Activated CD4-positive, alpha-beta T cell treated with anti-CD3 and anti-CD28 coated beads, Interleukin-2, amount 50 U/mL, for 4 hours (primary cell): ENCODE measurements at places on chromosomes 3 and 15.

DNA sequence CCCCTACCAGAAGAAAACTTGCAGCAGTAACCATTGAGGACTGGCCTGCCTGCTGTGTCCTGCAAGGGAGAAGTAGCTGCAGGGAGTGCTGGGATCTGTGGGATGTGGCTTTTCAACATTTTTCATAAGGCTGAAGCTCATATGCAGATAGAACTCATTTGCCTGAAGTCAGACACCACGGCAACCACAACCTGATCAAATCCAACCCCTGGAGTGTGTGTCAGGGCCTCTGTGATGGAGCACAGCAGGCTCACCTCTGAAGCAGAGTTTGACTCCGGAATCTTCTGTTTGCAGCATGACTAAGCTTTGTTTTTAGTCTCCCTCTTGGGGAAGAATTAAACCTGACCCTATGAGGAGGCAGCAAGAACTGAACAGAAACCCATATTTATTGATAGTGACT is 508.7 kb downstream of the AGBL1 start:
- no peak for DNase-seq

DNA sequence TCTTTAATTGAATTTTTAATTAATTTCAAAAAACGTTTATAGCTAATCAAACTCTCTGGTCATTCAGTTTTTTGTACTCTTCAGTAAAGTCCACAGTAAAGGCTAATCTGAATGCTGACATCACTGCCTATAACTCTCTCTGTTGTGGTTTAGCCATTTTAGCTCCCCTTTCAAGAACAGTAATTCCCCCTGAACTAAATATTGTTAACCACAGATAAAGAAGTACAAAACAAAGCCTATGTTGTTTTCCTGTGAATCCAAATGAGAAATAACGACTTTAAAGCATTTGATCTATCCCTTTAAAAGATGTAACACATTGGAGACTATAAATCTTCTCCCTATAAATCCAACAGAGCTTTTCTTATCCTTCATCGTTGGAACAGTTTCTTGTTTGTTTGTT is 94.2 kb downstream of the ZBTB20 start:
- no peak for DNase-seq

DNA sequence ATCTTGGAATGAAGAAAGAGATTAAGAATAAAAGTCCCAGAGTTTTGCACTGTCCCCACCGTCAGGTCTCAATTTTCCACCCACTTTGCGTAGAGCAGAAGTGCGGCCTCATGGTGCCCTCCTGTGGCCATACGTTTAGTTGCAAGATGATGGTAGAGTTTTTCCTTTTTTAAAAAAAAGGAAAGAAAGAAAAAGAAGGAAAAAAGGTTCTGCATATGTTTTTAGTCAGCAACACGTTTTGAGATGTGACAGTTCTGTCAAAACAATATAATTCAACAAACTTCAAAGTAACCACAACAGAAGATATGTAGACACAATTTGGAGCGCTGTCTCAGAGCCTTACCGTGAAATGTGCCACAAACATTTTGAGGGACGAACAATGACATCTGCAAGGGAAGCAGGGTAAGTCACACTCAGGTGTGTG is 24.6 kb downstream of the EBLN2 start:
- DNase-seq = peak; percentile 42

- peak; percentile 39 for DNase-seq
These were observed 3.3 kb downstream of the TUBGCP5 start for GRCh38 chr15:23035964-23036566.

DNA sequence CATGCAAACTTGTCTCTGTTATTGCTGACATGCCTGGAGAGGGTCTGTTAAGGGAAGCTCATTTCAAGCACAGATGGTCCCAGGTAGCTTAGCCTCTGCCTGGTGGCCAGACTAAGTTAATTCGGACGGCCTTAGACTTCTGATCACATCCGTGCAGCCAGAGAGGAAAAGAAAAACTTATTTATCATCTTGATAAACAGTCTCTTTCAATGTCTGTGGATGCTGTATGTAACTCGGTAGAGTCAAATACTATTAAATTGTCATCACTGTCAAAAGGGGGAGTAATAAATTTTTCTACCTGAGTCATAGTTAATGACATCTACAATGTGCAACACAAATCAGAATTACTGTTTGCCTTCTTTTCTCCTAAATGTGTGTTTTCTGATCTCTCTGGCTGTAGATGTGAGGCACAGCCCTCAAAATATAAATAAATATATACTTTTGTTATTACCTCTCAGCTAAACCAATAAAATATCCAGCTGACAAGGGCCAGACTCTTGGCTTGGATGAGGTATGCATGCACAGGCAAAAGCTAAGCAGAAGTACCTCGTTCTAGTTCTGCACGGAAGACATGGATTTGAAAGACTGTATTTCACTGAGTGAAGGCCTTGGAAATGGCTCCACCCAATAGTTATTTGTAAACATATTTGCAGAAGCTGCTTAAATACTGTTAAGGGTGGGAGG is 530.0 kb downstream of the TAFA4 start:
- no peak for DNase-seq

DNA sequence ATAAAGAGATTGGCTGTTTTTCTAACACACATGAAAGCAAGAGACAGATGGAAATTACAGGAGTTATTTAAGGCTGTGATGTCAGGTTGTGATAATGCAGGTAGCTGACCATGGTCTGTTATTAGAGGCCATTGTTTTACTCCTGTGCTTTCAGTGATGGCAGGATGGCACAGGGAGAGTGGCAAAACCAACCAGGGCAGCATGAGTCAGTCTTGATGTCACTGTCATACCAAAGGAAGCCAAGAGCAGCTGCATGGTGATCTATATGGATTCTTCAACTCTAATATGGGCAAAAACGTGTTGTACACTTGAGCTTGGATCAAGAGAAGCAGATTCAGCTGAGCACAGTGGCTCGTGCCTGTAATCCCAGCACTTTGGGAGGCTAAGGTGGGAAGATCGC is 91.8 kb upstream of the LMOD3 start:
- no peak for DNase-seq

DNA sequence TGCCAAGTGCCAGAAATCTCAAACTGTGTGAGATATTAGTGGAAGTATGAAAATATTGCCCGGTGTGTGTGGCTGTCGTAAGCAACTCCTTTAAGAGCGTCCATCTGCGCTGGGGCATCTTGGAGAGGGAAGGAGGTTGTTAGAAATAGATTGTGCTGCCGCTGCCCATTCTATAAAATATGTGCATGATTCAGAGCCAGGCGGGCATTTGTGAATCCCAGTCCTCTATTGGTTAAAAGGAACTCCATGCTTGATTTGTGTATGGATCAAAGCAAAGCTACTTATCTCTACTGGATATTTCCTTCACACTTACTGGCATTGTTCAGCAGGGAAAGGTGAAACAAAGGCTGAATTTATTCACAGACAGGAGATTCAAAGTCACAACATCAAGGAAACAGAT is 89.6 kb upstream of the SNRK start:
- DNase-seq = no peak

DNA sequence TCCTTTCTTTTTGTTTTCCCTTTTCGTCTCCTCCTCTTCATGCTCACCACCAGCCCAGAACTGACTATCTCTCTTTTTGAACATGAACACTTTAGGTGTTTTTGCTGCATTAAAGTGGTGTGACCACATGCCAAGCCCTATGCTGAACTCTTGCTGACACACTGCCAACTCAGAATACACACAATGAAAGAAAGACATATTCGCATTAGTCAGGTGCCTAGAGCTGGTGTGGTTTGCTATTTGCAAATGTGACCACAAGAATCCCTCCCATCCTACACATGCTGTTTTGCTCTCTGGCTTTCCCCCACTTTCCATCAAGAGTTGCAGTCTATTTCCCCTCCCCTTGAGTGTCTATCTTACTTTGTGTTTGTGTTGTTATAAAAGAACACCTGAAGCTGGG is 967.8 kb upstream of the CFAP20DC start:
- DNase-seq = peak; percentile 14

- DNase-seq = no peak
These were observed 101.9 kb upstream of the PLXND1 start for GRCh38 chr3:129708328-129708861.

DNA sequence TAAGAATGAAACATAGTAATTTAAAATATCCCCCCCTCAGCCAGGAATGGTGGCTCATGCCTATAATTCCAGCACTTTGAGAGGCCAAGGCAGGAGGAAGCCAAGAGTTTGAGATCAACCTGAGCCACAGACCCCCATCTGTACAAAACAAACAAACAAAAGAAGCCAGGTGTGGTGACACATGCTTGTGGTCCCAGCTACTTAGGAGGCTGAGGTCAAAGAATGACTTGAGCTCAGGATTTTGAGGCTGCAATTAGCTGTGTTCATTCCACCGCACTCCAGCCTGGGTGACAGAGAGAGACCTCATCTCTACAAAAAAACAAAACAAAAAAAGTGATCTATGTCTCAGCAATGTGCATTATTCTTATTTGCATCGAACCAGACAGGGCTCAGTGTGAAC is 800.8 kb downstream of the MCTP2 start:
- DNase-seq = no peak

DNA sequence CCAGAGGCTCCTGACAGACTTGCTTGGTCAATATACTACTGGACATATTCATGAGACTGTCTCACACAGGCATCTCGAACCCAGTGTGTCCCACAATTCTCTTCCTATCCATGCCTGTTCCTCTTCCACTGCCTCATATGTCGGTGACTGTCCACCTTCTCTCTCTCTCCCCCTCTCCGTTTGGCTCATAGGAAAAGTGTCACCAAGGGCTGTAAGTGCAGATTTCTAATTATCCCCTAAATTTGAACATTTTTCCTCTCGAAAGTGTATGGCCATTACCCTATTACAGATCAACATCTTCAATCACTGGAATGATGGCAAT is 22.5 kb upstream of the MUC20 start:
- DNase-seq = no peak

GRCh38 chr3:140585828-140586227 is 92.0 kb upstream of the TRIM42 start:
- no peak for DNase-seq

GRCh38 chr3:9690451-9691450 is 12.9 kb upstream of the CPNE9 start:
- no peak for DNase-seq

GRCh38 chr3:118811236-118811732 is 223.4 kb downstream of the IGSF11 start:
- DNase-seq = no peak

DNA sequence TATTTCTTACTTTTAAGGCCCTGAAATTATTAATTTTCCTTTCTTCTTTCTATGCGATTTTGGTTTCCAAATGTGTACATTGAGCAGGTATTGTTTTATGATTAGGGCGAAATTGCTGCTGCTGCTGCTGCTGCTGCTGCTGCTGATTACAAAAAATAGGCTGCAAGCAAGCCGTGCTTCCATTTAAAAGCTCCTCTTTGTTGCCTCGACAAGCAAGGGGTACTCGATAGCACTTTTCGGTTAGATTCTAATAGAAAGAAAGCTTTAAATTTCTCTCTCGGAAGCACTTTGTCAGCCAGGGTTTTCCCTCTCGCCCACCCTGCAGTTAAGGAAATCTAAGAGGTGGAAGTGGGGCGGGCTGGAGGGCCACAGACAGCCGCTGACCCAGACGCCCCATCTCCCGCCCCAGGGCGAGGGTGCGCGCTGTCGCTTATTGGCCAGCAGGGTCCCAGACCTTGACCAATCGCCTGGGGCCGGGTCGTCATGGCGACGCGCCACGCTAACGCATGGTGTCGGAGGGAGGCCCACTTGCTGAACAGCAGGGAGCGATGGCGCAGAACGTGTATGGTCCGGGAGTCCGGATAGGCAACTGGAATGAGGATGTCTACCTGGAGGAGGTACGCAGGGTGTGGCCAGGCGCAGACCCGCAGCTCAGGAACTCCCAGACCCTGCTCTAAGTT is at the start of gene CFAP161:
Gene CFAP161, plus strand, starts transcription at position 489 of the 680 bp plus-strand sequence. Its CDS starts 60 bp downstream, at position 549.
- no peak for DNase-seq

DNA sequence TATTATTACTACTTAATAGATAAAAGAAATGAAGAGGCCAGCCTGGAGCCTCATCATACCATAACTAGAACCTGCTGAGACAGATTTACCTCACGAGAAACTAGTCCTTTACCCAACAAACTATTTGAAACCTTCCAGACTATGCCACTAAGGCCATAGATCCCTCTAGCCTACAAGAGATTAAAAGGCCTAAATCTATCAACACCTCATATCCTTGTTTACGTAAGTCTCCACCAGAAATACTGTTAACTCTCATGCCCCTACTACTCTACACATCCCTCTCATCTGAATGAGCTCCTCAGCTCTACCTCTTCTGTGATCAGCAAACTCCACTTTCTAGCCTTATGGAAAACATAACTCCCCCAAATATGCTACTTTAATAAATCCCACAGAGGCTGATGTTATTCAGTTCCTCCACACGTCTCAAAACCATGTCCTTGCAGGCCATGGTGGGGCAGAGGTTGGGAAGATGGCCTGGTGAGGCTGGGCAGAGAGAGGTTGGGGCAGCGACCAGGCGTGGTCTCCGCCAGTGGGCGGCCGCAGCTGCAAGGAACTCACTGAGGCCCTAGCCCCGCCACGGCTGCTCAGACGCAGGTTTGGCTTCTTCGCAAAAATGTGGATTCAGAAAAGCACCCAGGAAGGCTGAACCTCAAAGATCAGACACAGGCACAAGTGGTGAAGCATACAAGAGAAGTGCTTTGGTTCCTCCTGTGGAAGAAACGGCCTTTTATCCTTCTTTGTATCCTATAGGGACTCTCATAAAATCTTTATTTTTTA is 65.8 kb downstream of the GSK3B start:
- no peak for DNase-seq

DNA sequence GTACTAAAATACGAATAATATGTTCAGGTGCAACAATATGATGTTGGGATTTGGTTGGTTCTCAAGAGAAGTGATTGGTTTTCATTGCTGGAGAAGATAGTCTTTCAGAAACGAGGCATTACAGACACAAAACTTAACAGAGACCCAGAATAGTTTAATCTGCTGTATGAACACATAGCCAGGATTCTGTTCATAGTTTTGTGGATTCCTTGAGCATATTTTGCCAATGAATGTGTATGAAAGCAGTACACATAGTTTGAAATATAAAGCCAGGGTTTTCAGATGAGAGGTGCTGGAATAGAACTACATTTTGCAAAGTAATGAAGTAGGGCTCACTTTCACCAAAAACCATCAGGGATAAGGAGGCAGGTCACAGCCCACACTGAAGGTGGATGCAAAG is 5.7 kb upstream of the MCTP2 start:
- DNase-seq = no peak

- no peak for DNase-seq
These were observed 1.7 kb upstream of the IFT57 start for GRCh38 chr3:108223928-108224327.

DNA sequence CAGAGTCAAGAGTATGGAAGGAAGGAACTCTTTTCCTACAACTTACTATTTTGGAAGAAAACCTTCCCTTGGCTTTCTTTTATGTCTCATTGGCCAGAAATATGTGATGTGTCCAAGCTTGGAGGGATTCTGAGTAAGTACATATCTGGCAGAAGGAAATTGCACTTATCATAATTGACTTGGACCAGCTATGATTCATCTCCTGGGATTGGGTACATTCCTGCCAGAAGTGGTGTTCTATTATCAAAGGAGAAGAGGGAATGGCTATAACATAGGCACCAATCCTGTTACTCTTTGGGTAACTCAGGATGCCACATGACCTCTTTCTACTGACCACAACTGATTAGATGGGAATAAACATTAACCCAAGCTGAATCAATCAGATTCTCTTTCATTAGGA is 13.5 kb upstream of the DAZL start:
- no peak for DNase-seq
